GM23248 (cell line): ENCODE measurements at places on chromosomes 12 and 14. TPM values are rescaled to one million over a fixed set of nuclear protein-coding genes. Genes with fewer than 3 reads are reported as not detected.

GRCh38 chr14:22870811-22871223 lies 723 bp upstream of the LRP10 start:
- H3K27me3 ChIP-seq: no peaks in the 10 kb centered on the region
- H3K4me1 ChIP-seq: peaks cover 21% of the 10 kb centered on the region
- no peak for DNase-seq
- peak overlapping the region; percentile 93 for H3K27ac ChIP-seq
- peaks cover 13% of the 10 kb centered on the region; the same call in 1 of the 2 replicates for H3K36me3 ChIP-seq
- H3K4me3 ChIP-seq: peak overlapping the region; percentile 96

DNA sequence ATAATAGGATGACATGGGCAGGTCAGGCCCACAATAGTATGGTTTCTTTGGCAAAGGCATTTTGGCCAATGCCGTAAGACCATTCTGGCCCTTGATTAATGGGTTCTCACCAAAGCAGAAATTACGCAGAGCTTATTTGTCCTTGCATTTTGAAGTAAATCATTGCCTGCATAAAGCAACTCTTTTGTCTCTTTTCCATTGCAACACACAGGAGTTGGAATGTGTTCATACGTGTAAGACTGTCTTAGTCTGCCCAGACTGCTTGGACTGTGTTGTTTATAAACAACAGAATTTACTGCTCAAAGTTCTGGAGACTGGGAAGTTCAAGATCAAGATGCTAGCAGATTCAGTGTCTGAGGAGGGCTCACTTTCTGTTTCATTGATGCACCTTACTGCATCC lies 102.8 kb upstream of the NPAS3 start:
- H3K27me3 ChIP-seq: 0 out of 2 replicates have a peak, but pooled peaks cover 6% of the 10 kb centered on the region
- H3K27ac ChIP-seq: no peak overlapping the region
- no peaks in the 10 kb centered on the region for H3K4me1 ChIP-seq
- no peak overlapping the region for H3K4me3 ChIP-seq
- H3K36me3 ChIP-seq: no peaks in the 10 kb centered on the region
- no peak for DNase-seq

GRCh38 chr14:86712727-86713126 lies 1182.8 kb downstream of the FLRT2 start:
- no peaks in the 10 kb centered on the region for H3K4me1 ChIP-seq
- no peaks in the 10 kb centered on the region for H3K36me3 ChIP-seq
- no peak overlapping the region for H3K27ac ChIP-seq
- H3K27me3 ChIP-seq: no peaks in the 10 kb centered on the region

DNA sequence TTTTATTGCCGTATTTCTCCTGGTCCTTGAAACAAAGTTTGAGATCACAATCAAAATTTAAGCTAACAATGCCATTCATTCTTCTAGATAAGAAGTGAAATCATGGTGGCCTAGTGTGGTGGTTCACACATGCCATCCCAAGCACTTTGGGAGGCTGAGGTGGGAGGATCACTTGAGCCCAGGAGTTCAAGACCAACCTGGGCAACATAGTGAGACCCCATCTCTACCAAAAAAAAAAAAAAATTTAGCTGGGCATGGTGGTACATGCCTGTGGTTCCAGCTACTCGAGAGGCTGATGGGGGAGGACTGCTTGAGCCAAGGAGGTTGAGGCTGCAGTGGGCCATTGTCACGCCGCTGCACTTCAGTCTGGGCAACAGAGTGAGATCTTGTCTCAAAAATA lies 24.2 kb downstream of the GDF11 start:
- no peaks in the 10 kb centered on the region for H3K4me1 ChIP-seq
- H3K27me3 ChIP-seq: no peaks in the 10 kb centered on the region
- no peak overlapping the region for H3K27ac ChIP-seq
- no peak for DNase-seq
- no peak overlapping the region for H3K4me3 ChIP-seq

DNA sequence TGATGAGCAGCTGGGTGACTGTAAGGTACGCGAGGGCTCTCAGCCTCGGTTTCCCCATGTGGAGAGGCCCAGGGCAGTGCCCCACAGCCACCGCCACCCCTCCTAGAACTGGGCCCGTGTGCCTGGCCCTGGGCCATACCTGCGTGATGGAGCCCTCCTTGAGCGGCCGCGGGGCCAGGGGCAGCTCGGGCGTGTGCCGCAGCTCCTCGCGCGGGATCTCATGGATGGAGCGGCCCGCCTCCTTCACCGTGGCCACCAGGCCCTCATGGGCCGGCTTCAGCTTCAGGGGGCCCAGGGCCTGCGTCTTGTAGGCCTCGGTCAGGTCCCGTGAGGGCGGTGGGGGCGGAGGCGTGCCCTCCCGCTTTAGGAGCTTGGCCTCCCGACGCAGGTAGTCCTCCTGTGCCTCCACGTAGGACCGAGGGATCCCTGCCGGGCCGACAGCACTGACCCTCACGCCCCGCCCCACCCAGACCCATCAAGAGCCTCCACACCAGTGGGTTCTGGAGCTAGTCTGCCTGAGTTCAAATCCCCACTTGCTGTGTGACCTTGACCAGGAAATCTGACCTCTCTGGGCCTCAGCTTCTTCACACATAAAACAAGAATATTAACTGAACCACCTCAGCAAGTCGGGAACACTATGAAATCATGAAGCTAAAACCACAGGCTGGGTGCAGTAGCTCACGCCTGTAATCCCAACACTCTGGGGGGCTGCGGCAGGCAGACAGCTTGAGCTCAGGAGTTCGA lies 51.7 kb downstream of the RFLNA start:
- H3K27ac ChIP-seq: no peak overlapping the region
- no peak overlapping the region for H3K4me3 ChIP-seq
- peaks cover 70% of the 10 kb centered on the region for H3K36me3 ChIP-seq
- no peaks in the 10 kb centered on the region for H3K27me3 ChIP-seq
- H3K4me1 ChIP-seq: no peaks in the 10 kb centered on the region
- DNase-seq: no peak

GRCh38 chr12:53221203-53222080 lies 10.6 kb downstream of the RARG start:
- H3K4me1 ChIP-seq: peaks cover 61% of the 10 kb centered on the region
- H3K27me3 ChIP-seq: no peaks in the 10 kb centered on the region
- peak overlapping the region; percentile 68 for H3K4me3 ChIP-seq
- DNase-seq: peak; percentile 88
- H3K27ac ChIP-seq: peak overlapping the region; percentile 99

DNA sequence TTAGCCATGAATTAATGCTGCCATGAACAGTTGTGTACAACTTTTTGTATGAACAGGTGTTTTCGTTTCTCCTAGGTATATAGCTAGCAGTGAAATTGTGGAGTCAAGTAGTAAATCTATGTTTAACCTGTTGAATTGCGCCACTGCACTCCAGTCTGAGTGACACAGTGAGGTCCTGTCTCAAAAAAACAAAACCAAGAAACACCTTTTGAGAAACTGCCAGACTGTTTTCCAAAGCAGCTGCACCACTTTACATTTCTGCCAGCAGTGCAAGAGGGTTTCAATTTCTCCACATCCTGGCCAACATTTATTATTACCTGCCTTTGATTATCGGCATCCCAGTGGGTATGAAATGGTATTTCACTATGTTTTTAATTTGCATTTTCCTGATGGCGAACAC lies 3.3 kb upstream of the PLEKHG3 start:
- no peak for DNase-seq
- no peak overlapping the region for H3K4me3 ChIP-seq
- no peaks in the 10 kb centered on the region for H3K4me1 ChIP-seq
- no peaks in the 10 kb centered on the region for H3K36me3 ChIP-seq
- H3K27ac ChIP-seq: no peak overlapping the region
- peaks cover 25% of the 10 kb centered on the region for H3K27me3 ChIP-seq

DNA sequence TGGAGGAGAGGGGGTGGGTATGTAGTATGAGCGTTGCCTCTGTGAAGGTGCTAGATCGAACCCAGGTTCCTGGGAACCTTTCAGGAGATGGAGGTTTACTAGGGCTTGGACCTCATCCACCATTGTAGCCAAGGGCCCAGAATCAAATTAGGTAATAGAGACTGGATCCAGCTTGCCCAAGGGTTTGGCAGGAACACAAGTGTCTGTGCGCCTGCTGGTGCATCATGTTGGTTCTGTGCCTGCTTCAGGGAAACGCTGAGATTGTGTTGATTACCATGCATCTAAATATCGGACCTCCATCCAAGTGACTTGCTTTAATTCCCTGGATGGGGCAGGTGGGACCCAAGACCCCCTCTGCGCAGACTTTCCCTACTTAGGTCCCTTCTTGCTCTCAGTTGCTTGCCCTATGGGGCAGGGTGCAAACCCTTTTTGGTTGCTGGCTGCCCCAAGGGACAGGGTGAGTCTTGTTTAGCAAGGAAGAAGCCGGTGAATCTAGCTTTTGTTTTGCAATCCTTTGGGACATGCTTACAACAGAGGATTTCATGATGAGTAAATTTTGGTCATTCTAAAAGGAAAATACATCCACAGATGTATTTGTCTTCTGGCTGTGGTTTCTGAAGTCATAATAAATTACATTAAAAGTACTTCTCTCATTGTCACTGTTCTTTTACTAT lies 189.8 kb upstream of the PRICKLE1 start:
- H3K27ac ChIP-seq: peak overlapping the region; percentile 42
- H3K36me3 ChIP-seq: no peaks in the 10 kb centered on the region
- peak; percentile 92 for DNase-seq

GRCh38 chr12:130254461-130255276 lies 83.0 kb upstream of the PIWIL1 start:
- H3K27me3 ChIP-seq: no peaks in the 10 kb centered on the region
- H3K27ac ChIP-seq: no peak overlapping the region
- DNase-seq: no peak
- no peaks in the 10 kb centered on the region for H3K36me3 ChIP-seq

SLC38A4 gene
- 0.54 and 2.3 TPM in 2 replicates for total RNA-seq

IL31 gene
- not detected in 2 replicates for total RNA-seq

DMAC2L gene
- 4.4 and 7.8 TPM in 2 replicates for total RNA-seq

PTPN21 gene
- total RNA-seq: 13.3 and 21.2 TPM in 2 replicates

COX8C gene
- total RNA-seq: not detected in 2 replicates
